ENCODE measurements at places on chromosomes 16 and 17. TPM values are rescaled to one million over a fixed set of nuclear protein-coding genes. Genes with fewer than 3 reads are reported as not detected.

DNA sequence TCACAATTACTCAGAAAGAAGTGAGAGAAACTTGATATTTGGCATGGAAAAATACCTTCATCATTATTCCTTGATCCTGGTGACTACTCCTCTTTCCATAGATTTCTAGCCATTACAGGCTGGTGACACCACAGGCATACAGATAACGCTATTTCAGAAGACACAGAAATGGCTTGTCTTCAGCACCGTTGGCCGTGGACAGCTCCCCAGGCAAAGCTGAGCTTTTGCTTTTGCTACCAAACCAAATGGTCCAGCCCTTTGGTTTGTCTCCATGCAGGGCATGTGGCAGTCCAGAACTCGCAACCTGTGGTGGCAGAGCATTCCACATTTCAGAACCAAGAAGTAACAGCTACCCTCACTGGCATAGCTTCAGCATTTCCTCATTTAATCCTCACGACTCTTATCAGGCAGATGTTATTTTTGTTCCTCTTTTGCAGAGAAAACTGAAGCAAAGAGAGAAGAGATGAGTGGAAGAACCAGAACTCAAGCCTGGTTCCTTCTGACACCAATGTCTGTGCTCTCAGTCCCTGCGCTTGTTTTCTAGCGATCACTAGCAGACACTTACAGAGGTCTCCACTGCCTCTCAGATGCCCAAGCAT, 55.5 kb downstream of the HS3ST4 start:
- no peak for DNase-seq
- no peaks in the 10 kb centered on the region for H3K36me3 ChIP-seq
- no peak overlapping the region for H3K4me3 ChIP-seq
- H3K4me1 ChIP-seq = no peaks in the 10 kb centered on the region

GRCh38 chr16:80541306-80541694, 507 bp downstream of the DYNLRB2 start:
- peak overlapping the region; percentile 86 for H3K27ac ChIP-seq
- peak overlapping the region; percentile 83 for H3K4me3 ChIP-seq
- no peaks in the 10 kb centered on the region for H3K4me1 ChIP-seq
- H3K27me3 ChIP-seq = no peaks in the 10 kb centered on the region
- no peaks in the 10 kb centered on the region for H3K36me3 ChIP-seq

- H3K4me3 ChIP-seq = no peak overlapping the region
- H3K36me3 ChIP-seq = no peaks in the 10 kb centered on the region
- peaks cover 92% of the 10 kb centered on the region for H3K27me3 ChIP-seq
- H3K27ac ChIP-seq = no peak overlapping the region
- DNase-seq = no peak
- peaks cover 57% of the 10 kb centered on the region for H3K4me1 ChIP-seq
These were observed 2.5 kb downstream of the TUBB3 start for GRCh38 chr16:89925596-89926079.

DNA sequence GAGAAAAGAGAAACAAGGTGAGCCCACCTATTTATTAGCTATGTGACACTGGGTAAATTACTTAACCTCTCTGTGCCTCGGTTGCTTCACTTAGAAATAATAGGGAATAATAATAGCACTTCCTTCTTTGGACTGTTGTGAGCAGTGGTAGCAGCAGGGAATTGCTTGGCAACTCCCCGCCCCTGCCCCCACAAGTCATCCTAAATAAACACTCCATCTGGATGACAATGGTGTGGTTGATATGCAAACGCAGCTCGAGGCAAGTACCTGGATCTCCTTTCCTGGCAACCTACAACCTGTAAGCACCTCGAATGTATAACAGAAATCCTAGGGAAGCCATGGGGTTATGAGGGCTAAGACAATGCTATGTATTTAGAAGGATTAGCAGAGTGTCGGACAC, 9.1 kb downstream of the TEKT3 start:
- no peak overlapping the region for H3K4me3 ChIP-seq
- peaks cover 7% of the 10 kb centered on the region for H3K27me3 ChIP-seq
- H3K4me1 ChIP-seq = no peaks in the 10 kb centered on the region

DNA sequence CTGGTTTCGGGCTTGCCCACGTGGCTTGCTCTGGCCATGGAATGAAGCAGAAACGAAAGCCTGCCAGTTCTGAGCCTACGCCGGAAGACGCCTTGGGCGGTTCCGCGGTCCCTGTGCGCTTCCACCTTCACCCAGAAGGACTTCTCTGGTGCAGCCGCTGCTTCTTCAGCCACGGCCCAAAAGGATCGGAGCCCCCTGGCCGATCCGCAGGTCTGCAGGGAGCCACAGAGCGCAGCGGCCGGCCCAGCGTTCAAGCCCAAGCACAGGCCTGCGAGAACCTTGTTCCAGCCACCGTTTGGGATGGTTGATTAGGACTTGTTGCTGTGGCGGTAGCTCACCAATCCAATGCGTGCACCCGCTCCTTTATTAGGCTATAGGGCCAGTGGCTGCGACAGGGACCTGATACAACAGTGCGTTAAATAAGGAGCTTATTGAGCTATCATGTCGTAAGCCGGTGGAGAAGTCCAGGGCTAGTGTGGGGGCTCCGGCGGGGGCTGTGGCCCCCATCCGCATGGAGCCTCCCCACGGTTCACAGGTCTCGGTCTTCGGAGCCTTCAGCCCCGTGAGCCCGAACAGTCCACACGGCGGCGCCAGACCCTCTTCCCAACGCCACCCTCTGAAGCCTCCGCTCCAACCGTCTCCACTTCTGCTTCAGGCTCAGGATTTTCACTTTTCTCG, 10.2 kb upstream of the MPP2 start:
- H3K36me3 ChIP-seq = no peaks in the 10 kb centered on the region
- H3K27ac ChIP-seq = peak overlapping the region; percentile 25
- peaks cover 15% of the 10 kb centered on the region for H3K27me3 ChIP-seq
- peak overlapping the region; percentile 57 for H3K4me3 ChIP-seq

DNA sequence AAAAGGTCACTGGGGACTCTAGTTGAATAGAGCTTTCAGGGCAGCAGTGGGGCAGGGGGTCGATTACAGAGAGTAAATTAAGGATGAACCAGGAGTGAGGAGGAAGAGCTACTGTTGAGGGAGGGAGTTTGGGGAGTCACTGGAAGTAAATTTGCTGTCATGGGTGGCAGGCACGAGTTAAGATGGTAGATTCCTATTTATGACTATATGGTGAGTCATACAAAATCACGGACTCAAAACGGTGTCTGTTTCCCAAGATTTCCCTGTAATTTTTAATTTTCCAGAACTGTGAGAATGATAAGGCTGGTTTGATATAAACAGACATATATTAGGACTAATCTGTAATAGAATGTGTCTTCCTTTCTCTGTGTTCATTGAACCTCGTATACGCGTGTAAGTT, 287.6 kb upstream of the GOT2 start:
- H3K27ac ChIP-seq = no peak overlapping the region
- no peaks in the 10 kb centered on the region for H3K27me3 ChIP-seq
- no peaks in the 10 kb centered on the region for H3K36me3 ChIP-seq

DNA sequence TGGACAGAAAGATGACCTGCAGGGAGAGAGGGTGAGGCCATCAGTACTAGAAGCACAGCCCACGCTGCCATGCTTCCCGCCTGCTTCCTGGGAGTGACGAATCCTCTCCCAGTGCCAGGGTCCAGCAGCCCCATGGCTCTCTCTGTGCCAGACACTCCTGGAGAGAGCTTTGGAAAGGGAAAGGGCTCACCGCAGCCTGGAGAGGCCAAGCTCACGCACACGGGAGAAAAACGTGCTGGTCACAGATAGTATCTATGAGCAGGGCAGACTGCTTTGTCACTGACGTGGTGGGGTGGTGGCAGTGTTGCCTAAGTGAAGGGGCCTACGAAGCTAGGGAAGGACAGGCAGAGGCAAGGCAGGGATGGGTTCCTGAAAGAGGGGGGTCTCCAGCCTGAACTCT, 5.4 kb downstream of the WBP2 start:
- peaks cover 64% of the 10 kb centered on the region for H3K36me3 ChIP-seq
- peaks cover 12% of the 10 kb centered on the region for H3K4me1 ChIP-seq
- H3K4me3 ChIP-seq = no peak overlapping the region
- no peak overlapping the region for H3K27ac ChIP-seq
- H3K27me3 ChIP-seq = no peaks in the 10 kb centered on the region

DNA sequence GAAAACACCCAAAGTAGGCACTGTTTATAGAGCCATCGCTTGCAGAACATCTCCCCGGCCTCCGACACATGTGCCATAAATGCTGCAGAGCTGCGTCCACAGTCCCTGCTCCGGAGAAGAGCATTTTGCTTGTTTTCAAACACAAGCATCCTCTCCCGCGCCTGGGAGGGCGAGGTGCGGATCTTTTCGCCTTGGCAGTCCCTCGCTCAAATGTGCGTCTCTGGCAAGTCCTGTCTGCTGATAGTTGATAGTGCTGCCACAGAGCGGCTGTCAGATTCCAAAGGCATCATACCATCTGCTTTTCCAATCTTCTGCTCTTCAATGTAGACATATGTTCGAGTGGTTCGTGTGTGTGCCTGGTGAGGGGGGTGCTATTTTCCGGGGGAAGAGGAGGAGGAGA, 603.7 kb downstream of the MAF start:
- no peaks in the 10 kb centered on the region for H3K27me3 ChIP-seq
- H3K4me1 ChIP-seq = no peaks in the 10 kb centered on the region
- H3K27ac ChIP-seq = no peak overlapping the region
- H3K4me3 ChIP-seq = no peak overlapping the region
- DNase-seq = no peak
- H3K36me3 ChIP-seq = no peaks in the 10 kb centered on the region

DNA sequence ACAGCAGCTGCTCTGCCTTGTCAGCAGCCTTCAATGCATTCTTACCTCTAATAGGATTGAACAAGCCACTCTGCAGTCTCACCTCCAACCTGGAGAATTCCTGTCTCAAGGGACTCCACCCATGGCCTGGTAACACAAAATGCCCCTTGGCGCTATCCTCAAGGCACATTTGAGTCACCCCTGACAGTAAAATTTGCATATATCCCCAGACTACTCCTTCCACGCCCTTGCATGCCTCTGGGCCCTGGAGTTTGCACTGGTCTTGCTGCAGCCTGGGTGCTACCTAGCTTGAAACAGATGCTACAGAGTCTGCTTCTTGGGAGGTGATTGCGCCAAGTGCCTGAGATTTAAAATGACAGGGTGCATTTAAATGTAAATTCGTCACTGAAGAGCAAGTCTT, 391.4 kb upstream of the MAF start:
- H3K27me3 ChIP-seq = no peaks in the 10 kb centered on the region
- H3K36me3 ChIP-seq = no peaks in the 10 kb centered on the region
- DNase-seq = no peak
- H3K27ac ChIP-seq = no peak overlapping the region

GRCh38 chr17:12992676-12993075, 25.2 kb downstream of the ELAC2 start:
- DNase-seq = no peak
- peaks cover 75% of the 10 kb centered on the region for H3K36me3 ChIP-seq
- H3K4me3 ChIP-seq = no peak overlapping the region
- H3K4me1 ChIP-seq = no peaks in the 10 kb centered on the region
- no peaks in the 10 kb centered on the region for H3K27me3 ChIP-seq

DNA sequence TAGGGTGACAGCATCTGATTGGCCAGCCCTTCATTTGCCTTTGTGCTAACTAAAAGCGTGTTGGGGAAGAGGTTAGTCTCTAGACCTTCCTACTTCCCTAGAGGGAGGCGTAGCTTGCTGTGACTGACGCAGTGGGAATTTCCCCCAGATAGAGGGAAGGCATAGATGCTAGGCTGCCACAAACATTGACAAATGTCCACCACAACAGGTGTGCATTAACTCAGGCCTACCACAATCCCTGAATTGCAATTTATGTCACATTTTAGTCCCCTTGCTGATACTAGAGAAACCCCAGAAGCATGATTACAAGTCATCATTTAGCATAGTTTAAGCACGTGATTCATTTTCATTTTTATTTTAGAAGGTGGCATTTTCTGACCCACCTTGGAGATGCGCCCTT, 76.3 kb upstream of the WSB1 start:
- H3K36me3 ChIP-seq = no peaks in the 10 kb centered on the region
- no peaks in the 10 kb centered on the region for H3K4me1 ChIP-seq
- DNase-seq = no peak
- H3K27me3 ChIP-seq = peaks cover 2% of the 10 kb centered on the region
- no peak overlapping the region for H3K4me3 ChIP-seq

DNA sequence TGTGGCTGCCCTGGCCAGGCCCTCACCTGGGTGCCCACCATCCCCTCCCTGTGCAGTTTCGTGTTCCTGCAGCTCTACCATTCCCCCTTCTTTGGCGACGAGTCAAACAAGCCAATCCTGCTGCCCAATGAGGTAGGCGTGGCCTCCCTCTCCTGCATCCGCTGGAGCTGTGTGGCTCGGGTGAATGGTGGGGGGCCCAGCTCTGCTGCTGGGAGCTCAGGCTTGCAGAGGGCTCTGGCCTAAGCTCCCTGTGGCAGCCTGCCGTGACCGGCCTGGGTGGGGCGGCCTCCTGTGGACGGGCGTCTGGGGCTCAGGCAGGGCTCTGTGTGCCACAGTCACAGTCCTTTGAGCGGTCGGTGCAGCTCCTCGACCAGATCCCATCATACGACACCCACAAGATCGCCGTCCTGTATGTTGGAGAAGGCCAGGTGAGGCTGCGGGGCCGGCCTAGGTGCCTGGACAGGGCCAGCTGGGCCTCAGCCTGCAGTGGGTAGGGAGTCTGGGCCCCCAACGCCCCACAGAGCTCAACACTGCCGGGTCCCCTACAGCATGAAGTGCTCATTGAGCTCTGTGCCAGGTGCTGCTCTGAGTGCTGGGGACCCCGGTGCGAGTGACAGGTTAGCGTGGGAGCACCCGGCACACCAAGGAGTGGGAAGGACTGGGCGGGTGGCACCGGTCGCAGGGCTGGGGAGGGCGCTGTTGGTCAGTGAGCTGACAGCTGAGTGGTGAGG, 37.3 kb downstream of the TSC2 start:
- H3K4me1 ChIP-seq = no peaks in the 10 kb centered on the region
- H3K27ac ChIP-seq = no peak overlapping the region
- no peak overlapping the region for H3K4me3 ChIP-seq
- peaks cover 69% of the 10 kb centered on the region for H3K36me3 ChIP-seq
- DNase-seq = no peak

- peaks cover 17% of the 10 kb centered on the region for H3K4me1 ChIP-seq
- peaks cover 15% of the 10 kb centered on the region for H3K36me3 ChIP-seq
- no peak overlapping the region for H3K27ac ChIP-seq
These were observed 2.2 kb downstream of the THOC6 start for GRCh38 chr16:3026003-3026378.

GRCh38 chr16:73179705-73180331, 131.9 kb upstream of the ZFHX3 start:
- H3K4me1 ChIP-seq = no peaks in the 10 kb centered on the region
- no peaks in the 10 kb centered on the region for H3K36me3 ChIP-seq
- no peak overlapping the region for H3K27ac ChIP-seq
- H3K27me3 ChIP-seq = no peaks in the 10 kb centered on the region
- H3K4me3 ChIP-seq = no peak overlapping the region

- H3K27ac ChIP-seq = peak overlapping the region; percentile 95
- H3K4me1 ChIP-seq = peaks cover 85% of the 10 kb centered on the region
- no peaks in the 10 kb centered on the region for H3K27me3 ChIP-seq
- no peaks in the 10 kb centered on the region for H3K36me3 ChIP-seq
- peak overlapping the region; percentile 16 for H3K4me3 ChIP-seq
These were observed 22.7 kb downstream of the CYTH1 start for GRCh38 chr17:78759203-78759968.

Gene CMTM4
- total RNA-seq = 1.4 TPM

Gene MT1A
- total RNA-seq = not detected

Gene INCA1
- total RNA-seq = 0.43 TPM

Gene SLC9A5
- 1.7 TPM for total RNA-seq

Gene THRA
- 54.0 TPM for total RNA-seq

Data from T-cell (primary cell).